ENCODE measurements at places on chromosomes 1 and 21.

- DNase-seq, result no peak
Measured at GRCh38 chr1:186404454-186405051, 28.9 kb downstream of the ODR4 start.

GRCh38 chr1:58964880-58965279, 181.0 kb upstream of the JUN start:
- DNase-seq, result no peak

GRCh38 chr1:22699681-22700520, 10.7 kb upstream of the EPHB2 start:
- no peak for DNase-seq

DNA sequence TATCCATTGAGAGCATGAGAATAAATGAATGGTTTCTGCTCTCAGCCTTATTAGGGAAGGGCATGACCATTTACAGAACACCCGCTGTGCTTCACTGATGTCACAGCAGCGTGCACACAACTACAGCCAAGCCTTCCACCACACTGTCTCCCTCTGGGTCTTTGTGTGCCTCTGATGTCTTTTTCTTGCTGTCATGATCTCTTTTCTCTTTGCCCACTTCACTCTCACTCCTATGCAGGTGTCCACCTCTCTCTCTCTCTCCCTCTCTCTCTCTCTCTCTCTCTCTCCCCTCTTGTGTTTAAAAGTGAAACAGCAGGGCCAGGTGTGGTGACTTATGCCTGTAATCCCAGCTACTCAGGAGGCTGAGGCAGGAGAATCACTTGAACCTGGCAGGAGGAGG, 232.5 kb upstream of the JUN start:
- DNase-seq, result no peak

- DNase-seq, result no peak
Measured at GRCh38 chr1:180571060-180571831, 12.5 kb downstream of the OVAAL start.

- DNase-seq, result no peak
Measured at GRCh38 chr21:38660333-38661196, 145.2 kb upstream of the ETS2 start.

GRCh38 chr1:150695561-150695960, 1.4 kb downstream of the GOLPH3L start:
- no peak for DNase-seq

- DNase-seq, result no peak
Measured at GRCh38 chr1:244634546-244634945, 18.4 kb upstream of the DESI2 start.

DNA sequence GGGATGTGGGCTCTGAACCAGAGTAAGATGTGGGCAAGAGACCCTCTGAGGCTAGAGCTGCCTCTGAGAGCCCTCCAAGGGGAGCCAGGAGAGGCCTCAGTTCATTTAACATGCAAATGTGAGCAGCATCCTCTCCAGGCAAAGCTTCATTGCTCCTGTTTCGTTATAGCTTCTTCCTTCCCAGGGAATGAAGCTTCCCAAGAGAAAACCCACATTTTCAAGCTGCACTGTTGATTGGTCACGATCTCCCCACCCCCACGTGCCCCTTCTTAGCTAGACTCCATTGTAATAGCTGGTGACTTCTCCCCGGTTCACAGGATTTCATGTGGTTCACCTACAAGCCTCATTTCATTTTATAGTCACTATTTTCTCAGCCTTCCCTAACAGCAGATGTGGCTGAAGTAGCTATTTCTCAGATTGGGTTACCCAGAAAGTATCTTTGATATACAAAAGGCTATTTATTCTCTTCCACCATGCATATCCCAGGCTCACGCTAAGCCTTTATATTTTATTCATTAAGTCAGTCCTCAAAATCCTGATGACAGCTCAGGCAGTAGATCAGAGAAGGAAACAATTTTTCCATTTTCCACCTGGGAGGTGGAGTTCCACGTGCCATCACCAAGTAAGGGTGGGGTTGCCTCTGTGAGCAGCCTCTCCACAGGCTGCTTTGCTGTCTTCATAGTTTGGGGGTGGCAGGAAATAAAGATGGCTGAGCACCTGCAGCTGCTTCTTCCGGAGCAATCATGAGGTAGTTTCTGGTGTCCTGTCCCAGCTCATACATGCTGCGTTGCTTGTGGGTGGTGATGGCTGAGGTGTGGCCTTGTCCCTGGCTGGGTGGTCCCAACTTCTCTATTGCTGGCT, 178.3 kb upstream of the RAB4A start:
- no peak for DNase-seq

GRCh38 chr1:205003358-205004131, 39.5 kb upstream of the CNTN2 start:
- no peak for DNase-seq

DNA sequence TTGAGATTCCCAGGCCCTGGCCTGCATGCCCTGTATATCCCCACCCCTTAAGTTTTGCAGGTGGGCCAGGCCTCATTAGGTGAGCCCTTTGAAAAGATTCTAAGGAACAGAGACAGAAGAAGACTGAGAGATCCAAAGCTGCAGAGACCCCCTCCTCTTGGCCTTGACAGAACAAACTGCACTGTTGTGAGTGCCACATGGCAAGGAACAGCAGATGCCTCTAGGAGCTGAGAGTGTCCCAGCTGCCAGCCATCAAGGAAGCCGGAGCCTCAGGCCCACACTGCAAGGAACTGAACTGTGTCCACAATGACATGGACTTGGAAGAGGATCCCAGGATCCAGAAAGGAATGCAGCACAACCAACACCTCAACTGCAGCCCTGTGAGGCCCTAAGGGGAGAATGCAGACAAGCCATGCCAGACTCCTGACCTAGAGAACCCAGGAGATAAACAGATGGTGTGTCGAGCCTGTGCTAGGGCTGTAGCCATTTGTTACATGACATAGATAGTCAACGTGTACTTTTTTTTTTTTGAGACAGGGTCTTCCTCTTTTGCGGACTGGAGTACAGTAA, 182.7 kb downstream of the AJAP1 start:
- no peak for DNase-seq

DNA sequence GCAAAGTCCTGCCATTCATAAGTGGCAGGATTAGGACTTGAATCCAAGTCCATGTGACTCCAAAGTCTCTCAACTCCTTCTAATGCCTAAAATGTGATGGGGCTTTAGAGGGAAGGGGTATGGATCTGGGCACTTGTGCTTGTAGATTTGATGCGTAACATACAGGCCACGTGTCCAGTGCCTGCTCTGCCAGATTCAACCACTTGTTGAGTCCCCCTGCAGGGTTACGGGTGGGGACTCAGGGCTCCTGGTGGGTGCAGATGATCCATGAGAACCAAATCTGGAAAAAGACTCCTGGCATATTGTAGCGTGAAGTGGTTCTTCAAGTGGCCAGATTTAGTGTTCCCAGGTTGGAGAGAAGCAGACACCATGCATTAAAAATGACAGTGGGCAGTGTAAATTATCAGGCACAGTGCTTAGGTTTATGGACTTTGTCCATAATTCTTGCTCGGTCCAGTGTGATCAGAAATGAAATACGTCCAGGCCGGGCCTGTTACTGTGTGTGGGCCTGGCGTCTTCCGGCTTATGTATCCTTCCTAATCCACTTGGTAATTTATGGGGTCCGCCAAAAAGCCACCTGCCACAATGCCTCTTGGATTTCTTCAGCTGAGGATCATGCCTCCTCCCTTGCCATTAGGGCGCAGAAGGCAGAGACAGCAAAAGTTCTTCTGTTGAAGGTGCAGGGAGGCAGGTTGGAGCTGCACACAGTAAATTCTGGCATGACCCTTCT, 51.2 kb upstream of the LRP8 start:
- no peak for DNase-seq

- no peak for DNase-seq
Measured at GRCh38 chr21:40847951-40848350, 993 bp upstream of the DSCAM start.

DNA sequence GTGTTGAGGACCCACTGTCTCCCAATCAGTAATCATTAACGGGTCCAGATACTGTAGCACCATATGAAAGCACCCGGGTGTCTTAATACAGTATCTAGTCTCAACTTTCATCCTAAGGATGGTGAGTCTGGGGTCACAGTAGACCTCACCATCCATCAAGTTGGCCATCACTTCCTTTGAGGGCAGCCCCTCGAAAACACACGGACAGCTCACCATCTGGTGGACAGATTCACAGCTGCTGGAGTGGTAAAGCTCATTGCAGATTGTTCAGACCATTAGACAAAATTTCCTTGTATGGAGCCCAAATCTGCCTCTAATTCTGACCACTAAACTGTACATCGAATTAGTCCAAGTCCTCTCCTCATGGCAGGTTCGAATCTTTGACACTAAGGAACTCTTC, 123.1 kb downstream of the PGBD5 start:
- DNase-seq, result no peak

GRCh38 chr1:92538413-92539061, 51.8 kb upstream of the GFI1 start:
- no peak for DNase-seq

- no peak for DNase-seq
Measured at GRCh38 chr1:185699874-185700273, 34.3 kb upstream of the HMCN1 start.

GRCh38 chr1:189659731-189660130, 817.9 kb downstream of the BRINP3 start:
- no peak for DNase-seq

GRCh38 chr1:113976609-113977278, 2.5 kb upstream of the OLFML3 start:
- DNase-seq, result no peak

- DNase-seq, result no peak
Measured at GRCh38 chr1:61561666-61562065, 163.3 kb downstream of the TM2D1 start.

- no peak for DNase-seq
Measured at GRCh38 chr1:36484099-36484498, 1.4 kb upstream of the CSF3R start.

DNA sequence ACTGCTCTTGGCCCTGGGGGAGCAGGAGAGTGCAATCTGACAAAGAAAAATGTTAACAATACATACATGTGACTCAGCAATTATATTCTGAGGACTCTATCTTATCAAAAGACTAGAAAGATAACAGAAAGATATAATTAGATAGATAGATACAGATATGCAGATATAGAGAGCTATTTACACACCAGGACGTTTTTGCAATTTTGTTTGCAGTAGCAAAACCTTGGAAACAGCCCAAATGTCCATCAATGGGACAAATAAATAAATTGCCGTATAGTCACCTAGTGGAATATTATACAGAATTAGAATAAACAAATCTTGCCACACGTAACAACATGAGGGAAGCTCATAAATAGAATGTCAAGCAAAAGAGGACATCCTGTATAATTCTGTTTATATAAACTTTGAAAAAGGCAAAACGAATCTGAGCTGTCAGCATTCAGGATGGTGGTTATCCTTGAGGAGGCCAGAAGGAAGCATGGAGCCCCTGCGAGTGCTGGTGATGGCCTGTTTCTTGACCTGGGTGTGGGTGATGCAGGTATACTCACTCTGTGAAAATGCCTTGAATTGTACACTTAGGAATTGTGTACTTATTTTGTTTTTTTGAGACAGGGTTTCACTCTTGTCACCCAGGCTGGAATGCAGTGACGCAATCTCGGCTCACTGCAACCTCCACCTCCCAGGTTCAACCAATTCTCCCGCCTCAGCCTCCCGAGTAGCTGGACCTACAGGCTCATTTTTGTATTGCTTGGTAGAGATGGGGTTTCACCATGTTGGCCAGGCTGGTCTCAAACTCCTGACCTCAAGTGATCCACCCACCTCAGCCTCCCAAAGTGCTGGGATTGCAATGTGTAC, 12.8 kb upstream of the TRIM63 start:
- no peak for DNase-seq

GRCh38 chr1:239417986-239418640, 31.7 kb downstream of the CHRM3 start:
- no peak for DNase-seq

DNA sequence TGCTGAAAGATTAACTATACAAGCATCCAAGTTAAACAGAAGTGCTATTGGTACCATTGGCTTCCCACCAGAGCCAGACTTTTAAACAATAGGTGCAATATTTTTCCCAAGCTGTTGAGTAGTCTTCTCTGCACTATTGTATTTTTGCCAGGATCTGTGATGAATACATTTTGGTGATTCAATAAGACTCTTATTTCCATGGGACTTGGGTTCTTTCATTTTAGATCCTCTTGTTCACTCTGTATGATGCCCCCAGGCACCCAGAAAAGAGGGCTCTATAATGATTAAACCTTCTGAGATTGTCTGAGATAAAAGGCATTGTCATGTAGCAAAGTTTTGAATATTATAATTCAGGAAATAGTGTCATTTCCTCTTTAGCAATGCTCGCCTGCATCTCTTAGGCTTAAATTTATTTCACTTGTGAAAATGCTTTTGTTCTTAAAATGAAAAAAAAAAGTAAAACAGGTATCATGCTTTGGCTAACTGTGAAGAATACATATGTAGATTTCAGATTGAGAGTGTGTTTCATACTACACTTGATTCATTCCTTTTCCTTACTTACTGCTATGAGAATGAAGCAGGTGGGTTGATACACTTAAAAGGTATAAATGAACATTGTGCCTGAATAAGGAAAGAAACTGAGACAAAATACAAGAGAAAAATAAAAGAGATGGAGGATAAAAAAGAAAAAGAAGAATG, 275.0 kb downstream of the HMCN1 start:
- DNase-seq, result no peak

GRCh38 chr1:226461087-226461486, 53.2 kb upstream of the PARP1 start:
- DNase-seq, result no peak
